Fibroblast of skin of left biceps (primary cell): ENCODE measurements at places on chromosomes 12 and 14.
A peak's percentile ranks its signal among the peaks of the same experiment; 100 is the strongest.

DNA sequence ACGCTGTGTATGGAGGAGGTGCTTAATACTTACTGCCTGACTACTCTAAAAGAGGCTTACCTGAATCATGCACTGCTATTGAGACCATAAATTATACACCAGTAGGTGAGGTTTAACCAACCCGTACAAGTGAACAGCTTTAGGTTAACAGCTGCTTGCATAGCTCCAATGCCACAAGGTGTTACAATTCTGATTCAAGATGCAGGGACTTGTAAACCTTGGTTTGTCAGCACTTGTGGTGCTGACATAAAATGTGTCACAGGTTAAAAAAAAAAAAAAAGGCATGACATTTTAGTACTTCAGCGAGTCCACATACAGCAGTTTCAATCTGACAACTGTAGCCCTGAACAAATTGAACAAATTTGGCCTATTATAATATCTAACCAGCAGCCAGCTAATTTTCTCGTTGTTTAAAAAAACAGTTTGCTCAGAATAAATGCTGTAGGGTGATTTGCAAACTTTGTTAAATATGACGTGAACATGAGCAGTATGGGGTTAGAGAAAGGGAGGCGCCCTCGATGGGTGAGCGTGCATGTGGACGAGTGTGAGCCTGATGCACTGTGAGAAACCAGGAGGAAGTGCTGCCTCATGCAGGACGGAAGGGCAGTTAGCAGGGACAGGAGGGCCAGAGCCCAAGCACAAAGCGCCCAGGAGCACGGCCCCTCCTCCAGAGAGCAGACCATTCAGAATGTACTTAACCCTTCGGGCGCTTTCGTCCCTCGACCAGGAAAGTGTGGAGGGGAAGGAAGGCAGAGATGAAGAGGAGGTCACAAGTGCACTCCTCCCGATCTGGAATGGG lies 44.7 kb downstream of the TCHP start:
- DNase-seq, result no peak

GRCh38 chr12:68240079-68240478 lies 13.3 kb downstream of the IL22 start:
- peak; percentile 54 for DNase-seq

GRCh38 chr14:99181804-99182520 lies 90.0 kb downstream of the BCL11B start:
- no peak for DNase-seq

DNA sequence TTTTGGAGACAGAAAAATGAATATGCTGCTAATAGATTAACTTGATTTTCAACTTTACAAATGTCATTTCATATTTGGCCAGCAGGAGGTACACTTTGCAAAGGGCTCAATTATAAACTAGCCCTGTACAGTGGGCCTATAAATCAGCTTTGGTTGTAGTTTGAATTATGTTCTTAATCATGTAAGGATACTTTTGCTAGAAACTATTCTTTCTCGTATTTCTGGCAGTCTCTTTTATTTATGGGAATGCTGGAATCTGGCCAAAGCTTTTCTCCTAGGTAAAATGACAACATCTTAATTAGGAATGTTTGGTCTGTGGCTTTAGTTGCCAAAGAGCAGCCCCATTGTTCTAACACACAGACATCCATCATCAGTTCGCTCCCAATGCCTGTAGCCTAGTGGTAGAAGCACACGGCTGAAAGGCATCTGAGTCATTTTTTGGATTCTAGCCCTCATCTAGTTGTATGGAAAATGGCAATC lies 1322.3 kb upstream of the SEL1L start:
- DNase-seq, result peak; percentile 92

DNA sequence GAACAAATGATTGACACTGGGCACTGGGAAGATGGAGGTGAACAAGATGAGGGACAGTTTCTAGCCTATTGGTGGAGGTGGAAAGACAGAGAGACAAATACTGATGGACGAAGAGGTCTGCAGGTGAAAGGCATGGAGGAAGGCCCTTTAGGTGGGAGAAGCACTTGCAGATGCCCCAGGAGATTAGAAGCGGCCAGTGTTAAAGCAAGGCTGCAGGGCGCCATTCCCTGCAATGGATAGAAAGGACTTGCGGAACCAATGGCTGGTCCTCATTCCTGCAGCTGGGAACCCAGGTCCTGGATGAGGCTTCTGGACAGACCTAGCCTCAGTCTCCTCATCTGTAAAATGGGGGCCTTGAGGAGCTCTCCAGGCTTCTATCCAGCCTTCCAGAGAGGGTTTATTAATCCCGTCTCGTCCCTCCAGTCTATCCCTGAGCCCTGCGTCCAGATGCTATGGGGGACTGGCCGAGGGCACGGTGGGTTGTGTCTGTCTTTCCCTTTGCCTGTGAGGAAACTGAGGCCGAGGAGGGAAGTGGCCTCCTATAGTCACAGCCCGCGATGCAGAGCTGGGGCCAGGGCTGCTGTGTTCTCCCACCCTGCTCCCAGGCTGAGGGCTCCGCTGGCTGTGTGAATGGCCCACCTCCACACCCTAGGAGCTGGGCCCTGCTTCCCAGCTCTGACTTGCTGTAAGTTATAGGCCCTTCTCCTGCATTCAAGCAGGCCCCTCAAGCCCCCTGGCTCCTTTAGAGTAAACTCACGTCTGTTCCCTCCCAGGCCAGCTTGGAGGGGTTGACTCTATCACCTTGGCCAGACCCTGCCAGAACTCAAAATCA lies 33.0 kb downstream of the CYP46A1 start:
- no peak for DNase-seq

GRCh38 chr12:47615711-47616110 lies 90.1 kb downstream of the RPAP3 start:
- DNase-seq, result no peak

GRCh38 chr12:132908145-132909029 lies 21.0 kb upstream of the CHFR start:
- DNase-seq, result peak; percentile 88

DNA sequence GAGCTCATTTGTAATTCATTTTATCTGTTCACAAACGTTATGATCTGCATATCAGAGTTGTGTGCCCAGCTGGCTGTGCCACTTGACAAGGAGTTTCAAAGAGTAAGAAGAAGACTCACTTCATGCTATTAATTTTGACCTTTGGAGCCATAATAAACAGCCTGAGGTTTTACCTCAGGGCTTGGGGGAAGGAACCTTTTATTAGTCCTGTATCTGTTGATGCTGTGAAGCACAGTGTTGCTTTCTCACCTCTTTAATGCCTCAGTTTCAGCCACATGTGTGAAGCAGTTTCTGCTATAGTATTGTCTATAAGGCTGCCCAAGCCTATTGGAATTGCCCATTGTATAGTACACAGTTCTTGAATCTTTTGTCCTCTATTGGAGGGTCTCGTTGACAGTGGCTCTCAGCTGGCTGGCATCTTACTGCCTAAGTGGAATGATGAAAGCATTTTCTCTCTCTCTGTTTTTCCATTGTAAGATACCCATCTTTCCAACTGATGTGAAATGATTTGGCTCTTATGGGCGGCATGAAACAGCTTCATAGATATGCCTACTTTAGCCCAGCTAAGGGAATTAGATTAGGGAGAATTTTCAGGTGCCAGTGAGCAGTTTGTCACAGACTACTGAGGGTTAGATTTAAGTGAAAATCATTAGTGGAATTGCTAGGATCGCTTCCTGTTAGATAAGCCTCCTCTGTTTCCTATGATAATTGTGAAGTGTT lies 34.7 kb downstream of the GPATCH2L start:
- no peak for DNase-seq

GRCh38 chr14:33556382-33557121 lies 394.3 kb downstream of the EGLN3 start:
- no peak for DNase-seq

- no peak for DNase-seq
Measured at GRCh38 chr12:4331842-4332241, 10.8 kb downstream of the TIGAR start.

- DNase-seq, result peak; percentile 45
Measured at GRCh38 chr14:56422703-56423213, 156.8 kb upstream of the TMEM260 start.

DNA sequence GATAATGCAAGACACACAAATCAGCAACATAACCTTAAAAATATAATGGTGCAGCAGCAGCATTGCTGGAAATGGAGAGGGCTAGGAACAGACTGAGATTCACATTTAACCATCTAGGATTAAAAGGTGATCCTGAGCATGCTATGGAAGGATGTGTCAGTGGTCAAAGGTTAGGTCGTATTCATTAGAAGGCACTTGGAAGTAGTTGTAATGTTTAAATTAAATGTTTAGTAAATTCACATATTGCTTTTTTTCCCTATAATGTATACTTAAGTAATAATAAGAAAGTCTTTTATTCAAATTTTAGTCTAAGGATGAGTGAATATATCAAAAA lies 368.6 kb upstream of the PDE3A start:
- DNase-seq, result no peak

DNA sequence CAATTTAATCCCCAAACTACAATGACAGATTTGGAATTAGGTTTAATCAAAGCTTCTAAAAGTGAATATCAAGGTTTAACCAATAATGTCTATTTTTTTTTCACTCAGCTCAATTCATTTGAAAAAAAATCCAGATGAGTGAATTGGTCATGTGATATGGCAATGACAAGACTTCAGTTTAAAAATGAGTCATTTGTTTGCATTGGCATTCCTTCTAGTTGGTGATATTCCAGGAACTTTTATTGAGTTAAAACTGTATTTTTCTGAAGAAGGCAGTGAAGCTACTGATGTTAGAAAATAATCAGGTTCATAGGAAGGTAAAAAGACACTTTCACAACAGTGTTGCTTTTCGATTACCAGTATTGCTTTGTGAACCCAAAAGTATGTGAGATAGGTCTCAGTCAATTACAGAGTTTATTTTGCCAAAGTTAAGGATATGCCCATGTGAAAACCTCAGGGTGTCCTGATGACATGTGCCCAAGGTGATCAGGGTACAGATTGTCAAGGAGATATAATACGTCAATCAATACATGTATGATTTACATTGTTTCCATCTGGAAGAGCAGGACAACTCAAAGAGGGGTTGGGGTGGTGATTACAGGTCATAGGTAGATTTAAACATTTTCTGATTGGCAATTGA lies 1214.9 kb downstream of the GALC start:
- DNase-seq, result peak; percentile 68

DNA sequence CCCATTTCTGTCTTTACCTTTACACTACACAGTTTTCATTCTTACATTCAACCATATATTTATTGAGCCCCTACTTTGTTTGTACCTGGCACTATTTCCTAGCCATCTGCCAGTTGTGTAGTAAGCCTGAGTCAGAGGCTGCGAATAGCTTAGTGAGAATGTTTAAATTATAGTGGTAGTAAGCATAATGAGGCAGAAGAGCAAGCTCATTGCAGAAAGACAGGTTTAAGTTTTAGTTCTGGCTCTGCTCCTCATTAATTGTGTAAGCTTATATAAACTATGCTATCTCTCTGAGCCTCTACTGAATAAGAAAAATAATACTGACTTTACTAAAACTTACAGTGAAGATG lies 123.5 kb downstream of the NAV3 start:
- no peak for DNase-seq

- DNase-seq, result no peak
Measured at GRCh38 chr12:59619461-59620240, 23.8 kb downstream of the SLC16A7 start.

DNA sequence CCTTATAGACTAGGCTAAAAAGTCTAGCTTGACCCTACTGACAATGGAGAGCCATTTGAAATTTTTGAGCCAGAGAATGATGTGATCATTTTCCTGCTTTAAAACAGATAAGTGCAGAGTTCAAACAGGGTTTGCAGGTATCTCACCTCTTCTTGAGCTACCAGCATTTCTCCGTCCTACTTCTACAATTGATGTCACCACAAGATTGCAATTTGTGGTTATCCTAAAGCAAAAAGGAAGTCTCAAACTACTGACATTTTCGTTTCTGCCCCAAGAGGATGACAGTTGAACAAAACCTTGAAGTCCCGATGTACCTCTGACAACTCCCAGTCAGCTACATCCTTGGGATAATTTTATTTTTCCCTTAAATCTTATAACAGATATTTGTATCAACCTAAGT lies 86.7 kb downstream of the PTGER2 start:
- DNase-seq, result no peak

DNA sequence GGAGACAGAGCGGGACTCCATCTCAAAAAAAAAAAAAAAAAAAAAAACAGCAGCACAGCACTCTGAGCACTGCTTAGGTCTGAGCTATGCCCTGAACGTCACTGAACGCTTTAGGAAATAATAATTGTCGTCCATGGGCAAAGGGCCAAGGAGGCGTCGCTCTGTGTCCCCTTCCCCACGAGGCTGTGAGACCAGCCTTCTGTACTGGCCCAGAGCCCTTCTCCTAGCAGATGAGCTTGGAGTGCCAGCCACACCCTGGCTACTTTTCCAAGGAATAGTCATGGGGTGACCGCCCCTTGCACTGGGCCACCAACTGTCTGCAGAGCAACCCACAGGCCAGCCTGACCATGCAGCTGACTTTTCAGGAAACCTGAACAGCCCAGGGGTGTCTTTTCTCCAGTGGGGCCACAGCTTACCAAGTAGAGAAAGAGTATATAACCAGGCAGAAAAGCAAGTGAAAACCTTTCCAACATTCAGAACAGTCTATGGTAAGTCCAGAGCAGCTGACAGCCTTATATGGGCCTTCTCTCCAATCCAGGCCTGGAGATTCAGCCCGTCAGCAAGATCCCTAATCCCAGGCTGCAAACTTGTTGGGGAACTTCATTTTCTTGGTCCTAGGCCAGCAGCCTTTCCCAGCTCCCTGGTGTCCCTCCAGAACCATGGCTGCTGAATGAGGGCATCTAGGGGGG lies 28.5 kb downstream of the CD9 start:
- DNase-seq, result no peak

DNA sequence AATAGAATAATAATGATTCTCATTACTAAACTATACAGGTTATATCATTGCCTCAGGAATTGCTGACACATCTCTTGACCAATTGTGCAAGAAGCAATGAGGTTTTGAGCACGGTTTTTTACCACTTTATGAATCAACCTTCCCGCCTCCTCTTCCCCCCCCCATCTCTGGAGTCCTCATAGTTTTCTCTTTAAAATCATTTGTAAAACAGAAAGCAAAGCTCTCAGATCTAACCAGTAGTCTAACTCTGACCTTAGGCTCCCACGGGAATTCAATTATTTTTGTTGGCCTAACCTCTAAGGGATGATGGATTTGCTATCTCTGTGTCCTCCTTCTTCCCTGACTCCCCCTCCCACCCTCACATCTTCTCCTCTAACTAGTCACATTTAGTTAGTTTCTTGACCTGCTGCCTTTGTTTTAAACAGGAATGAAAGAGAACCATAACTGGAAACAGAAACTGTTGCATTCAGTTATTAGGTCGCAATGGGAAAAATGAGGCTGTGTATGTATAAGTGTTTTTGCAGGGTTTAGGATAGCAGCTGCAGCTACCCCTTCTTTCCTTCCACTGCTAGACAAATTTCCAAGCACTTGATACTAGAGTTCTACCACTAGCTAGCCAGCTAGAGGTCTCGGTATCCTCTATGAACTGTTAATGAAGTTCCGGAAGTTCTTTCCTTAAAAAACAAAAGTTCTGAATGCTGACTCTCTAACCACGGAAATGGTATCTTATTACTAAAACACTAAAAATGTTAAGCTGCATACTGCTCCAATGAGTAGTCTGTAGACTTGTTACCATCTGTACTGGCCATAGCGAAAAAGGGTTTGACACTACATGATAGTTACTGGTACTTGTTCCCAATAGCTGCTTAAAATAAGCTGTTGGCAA lies 65.4 kb downstream of the TAOK3 start:
- peak; percentile 84 for DNase-seq

- DNase-seq, result no peak
Measured at GRCh38 chr12:122960193-122960569, 6.1 kb downstream of the ABCB9 start.
